WTC11 (cell line): ENCODE measurements at places on chromosomes 16 and 17. TPM values are rescaled to one million over a fixed set of nuclear protein-coding genes. Genes with fewer than 3 reads are reported as not detected.
A peak's percentile ranks its signal among the peaks of the same experiment; 100 is the strongest.

DNA sequence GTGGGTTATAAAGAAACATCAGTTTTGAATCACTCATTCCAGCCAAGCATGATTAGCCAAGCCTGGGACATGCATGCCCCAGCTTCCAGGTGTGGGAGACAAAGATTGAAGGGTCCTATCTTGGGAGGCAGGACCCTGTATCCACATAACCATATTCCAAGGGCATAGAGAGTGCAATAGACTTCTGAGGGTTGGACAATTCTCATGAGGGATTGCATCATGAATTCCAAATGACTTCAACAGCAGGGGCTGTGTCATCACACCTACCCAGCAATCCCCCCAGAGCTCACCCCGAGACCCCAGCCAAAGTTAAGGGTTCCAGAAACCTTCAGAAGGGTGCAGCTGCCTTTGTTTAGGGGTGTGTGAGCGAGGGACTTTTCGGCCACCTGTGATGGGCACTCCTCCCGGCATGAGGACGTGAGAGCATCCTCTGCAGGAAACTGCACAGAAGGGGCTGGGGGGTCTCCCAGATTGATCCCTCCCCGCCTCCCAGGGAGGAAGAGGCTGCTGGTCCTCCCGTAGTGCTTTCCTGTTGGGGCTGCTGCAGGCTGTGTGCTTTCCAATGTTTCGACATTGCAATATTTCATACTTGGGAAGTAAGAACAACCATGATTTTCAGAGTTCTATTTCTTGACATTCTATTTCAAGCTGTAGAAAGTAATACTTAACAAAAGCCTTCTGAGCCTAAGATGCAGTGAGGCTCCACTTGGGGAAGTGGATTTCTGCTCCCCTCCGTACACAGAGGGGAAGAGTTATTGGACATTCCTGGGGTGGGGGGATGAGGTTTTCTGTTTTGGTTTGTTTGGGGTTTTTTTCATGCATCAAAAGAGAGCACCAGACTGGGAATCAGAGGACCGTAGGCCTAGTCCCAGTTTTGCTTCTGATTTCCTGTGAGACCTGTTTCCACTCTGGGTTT lies 13.3 kb upstream of the PITPNM3 start:
- no peaks in the 10 kb centered on the region for H3K27me3 ChIP-seq
- peaks cover 20% of the 10 kb centered on the region for H3K4me1 ChIP-seq
- H3K27ac ChIP-seq = no peak overlapping the region
- H3K36me3 ChIP-seq = no peaks in the 10 kb centered on the region
- H3K4me3 ChIP-seq = no peak overlapping the region

GRCh38 chr16:30031477-30031918 lies 427 bp upstream of the TLCD3B start:
- peak overlapping the region; percentile 79 for H3K4me3 ChIP-seq
- H3K4me1 ChIP-seq = peaks cover 35% of the 10 kb centered on the region
- H3K27ac ChIP-seq = no peak overlapping the region

Gene TEKT5
- 0.60 to 1.1 TPM (median 0.82 TPM) in 3 replicates for total RNA-seq

- H3K36me3 ChIP-seq = peaks cover 40% of the 10 kb centered on the region
- H3K4me1 ChIP-seq = no peaks in the 10 kb centered on the region
- H3K27ac ChIP-seq = no peak overlapping the region
- H3K4me3 ChIP-seq = no peak overlapping the region
- peak; percentile 66 for DNase-seq
These were observed 9.3 kb downstream of the ZACN start for GRCh38 chr17:76088041-76088867.

- H3K27me3 ChIP-seq = no peaks in the 10 kb centered on the region
- peak overlapping the region; percentile 39; the same call in 1 of the 2 replicates for H3K27ac ChIP-seq
- H3K4me1 ChIP-seq = peaks cover 10% of the 10 kb centered on the region
- no peak overlapping the region for H3K4me3 ChIP-seq
- peaks cover 12% of the 10 kb centered on the region for H3K36me3 ChIP-seq
These were observed 13.9 kb downstream of the CNEP1R1 start for GRCh38 chr16:50038756-50039529.

- H3K4me1 ChIP-seq = peaks cover 23% of the 10 kb centered on the region
- no peak for DNase-seq
- no peak overlapping the region for H3K27ac ChIP-seq
- no peaks in the 10 kb centered on the region; the same call in 1 of the 2 replicates for H3K27me3 ChIP-seq
- no peak overlapping the region for H3K4me3 ChIP-seq
- H3K36me3 ChIP-seq = no peaks in the 10 kb centered on the region
These were observed 198.0 kb upstream of the MAF start for GRCh38 chr16:79798416-79799053.

Gene APOH
- total RNA-seq = 0.96 to 1.9 TPM (median 1.2 TPM) in 3 replicates

Gene NTN1
- total RNA-seq = 3.0 to 5.5 TPM (median 3.1 TPM) in 3 replicates

Gene DYNLRB2
- not detected in 3 replicates for total RNA-seq

GRCh38 chr16:11283820-11284248 lies 2.7 kb upstream of the PRM1 start:
- H3K27me3 ChIP-seq = no peaks in the 10 kb centered on the region; the same call in 1 of the 2 replicates
- H3K4me3 ChIP-seq = no peak overlapping the region
- peaks cover 13% of the 10 kb centered on the region for H3K4me1 ChIP-seq
- no peaks in the 10 kb centered on the region for H3K36me3 ChIP-seq
- no peak overlapping the region for H3K27ac ChIP-seq

DNA sequence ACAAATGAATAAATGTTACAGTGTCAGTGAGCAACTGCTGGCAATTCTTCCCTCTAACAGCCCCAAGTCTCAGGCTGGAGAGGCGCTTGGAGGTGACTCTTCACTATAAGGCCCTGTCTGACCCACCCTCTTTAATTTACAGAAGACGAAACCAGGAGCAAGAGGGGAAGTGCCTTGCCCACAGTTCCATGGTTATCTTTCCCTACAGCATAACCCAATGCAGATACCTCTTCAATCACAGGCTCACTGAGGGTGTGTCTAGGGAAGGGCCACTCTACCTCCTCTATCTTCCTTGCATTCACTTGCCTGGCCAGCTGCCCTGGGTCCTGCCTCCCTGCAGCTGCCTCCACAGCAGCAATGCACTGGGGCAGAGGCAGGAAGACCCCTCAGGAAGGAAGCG lies 9.6 kb upstream of the N4BP1 start:
- H3K4me3 ChIP-seq = no peak overlapping the region
- H3K36me3 ChIP-seq = no peaks in the 10 kb centered on the region
- DNase-seq = no peak
- H3K27me3 ChIP-seq = no peaks in the 10 kb centered on the region; the same call in 1 of the 2 replicates
- peaks cover 10% of the 10 kb centered on the region for H3K4me1 ChIP-seq

Gene FOXN1
- not detected in 3 replicates for total RNA-seq

Gene PRSS36
- 0.48 to 1.5 TPM (median 1.3 TPM) in 3 replicates for total RNA-seq

GRCh38 chr17:50853781-50854180 lies 12.4 kb downstream of the TOB1 start:
- no peaks in the 10 kb centered on the region; the same call in 1 of the 2 replicates for H3K27me3 ChIP-seq
- DNase-seq = no peak
- H3K36me3 ChIP-seq = no peaks in the 10 kb centered on the region
- H3K4me3 ChIP-seq = no peak overlapping the region
- peaks cover 11% of the 10 kb centered on the region for H3K4me1 ChIP-seq

Gene GSDMA
- not detected in 3 replicates for total RNA-seq

DNA sequence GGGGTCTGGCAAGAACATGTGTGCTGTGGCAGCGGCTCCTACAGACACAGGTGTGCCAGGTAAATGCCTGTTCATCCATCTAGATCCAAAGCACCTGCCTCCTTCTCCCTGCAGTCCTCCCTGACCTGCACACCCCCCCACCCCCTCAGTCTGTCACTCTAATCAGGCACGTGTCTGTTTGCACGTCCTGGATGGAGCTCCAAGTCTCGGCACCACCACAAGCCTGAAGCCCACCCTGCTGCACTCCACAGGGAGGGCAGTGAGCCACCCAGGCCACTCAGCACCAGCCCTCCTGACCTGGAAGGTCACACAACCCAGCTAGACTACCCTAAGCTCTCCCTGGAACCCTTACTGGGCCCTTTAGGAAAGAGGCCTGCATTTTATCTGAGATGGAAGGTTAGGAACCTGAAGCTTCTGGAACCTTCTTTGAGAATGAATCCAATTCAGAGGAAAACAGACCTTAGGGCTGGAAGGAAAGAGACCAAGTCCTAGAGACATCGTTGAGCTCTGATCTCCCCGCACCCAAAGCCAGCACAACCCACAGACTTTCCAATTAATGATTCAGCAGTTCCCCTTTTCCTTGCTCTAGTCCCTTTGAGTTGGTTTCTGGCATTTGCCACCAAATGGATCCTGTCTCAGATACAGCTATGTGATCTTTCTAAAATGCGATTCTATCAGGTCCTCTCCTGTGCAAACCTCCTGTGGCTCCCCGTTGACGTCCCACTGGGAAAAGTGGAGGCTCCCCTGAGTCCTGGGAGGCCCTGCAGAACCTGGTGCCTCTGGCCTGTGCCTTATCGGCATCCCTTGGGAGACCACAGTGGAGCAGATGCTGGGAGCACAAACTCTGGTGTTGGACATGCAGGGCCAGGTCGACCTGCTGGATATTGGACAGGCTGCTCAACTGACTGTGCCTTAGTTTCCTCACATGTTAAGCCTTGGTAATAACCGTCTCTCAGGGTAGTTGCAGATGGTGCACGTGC lies 67.9 kb downstream of the PRMT7 start:
- H3K27me3 ChIP-seq = no peaks in the 10 kb centered on the region
- no peaks in the 10 kb centered on the region for H3K36me3 ChIP-seq
- H3K27ac ChIP-seq = no peak overlapping the region
- H3K4me1 ChIP-seq = peaks cover 8% of the 10 kb centered on the region
- no peak overlapping the region for H3K4me3 ChIP-seq

- H3K27ac ChIP-seq = peak overlapping the region; percentile 17; the same call in 1 of the 2 replicates
- DNase-seq = no peak
These were observed 17.9 kb downstream of the MYO18A start for GRCh38 chr17:29162082-29162908.

GRCh38 chr17:260031-260791 lies 78.8 kb upstream of the DOC2B start:
- H3K36me3 ChIP-seq = peaks cover 29% of the 10 kb centered on the region
- H3K4me1 ChIP-seq = peaks cover 33% of the 10 kb centered on the region
- peak; percentile 31 for DNase-seq
- peaks cover 29% of the 10 kb centered on the region for H3K27me3 ChIP-seq
- H3K27ac ChIP-seq = peak overlapping the region; percentile 89
- H3K4me3 ChIP-seq = peak overlapping the region; percentile 49

Gene HOXB9
- 0.09 to 0.24 TPM (median 0.09 TPM) in 3 replicates for total RNA-seq

DNA sequence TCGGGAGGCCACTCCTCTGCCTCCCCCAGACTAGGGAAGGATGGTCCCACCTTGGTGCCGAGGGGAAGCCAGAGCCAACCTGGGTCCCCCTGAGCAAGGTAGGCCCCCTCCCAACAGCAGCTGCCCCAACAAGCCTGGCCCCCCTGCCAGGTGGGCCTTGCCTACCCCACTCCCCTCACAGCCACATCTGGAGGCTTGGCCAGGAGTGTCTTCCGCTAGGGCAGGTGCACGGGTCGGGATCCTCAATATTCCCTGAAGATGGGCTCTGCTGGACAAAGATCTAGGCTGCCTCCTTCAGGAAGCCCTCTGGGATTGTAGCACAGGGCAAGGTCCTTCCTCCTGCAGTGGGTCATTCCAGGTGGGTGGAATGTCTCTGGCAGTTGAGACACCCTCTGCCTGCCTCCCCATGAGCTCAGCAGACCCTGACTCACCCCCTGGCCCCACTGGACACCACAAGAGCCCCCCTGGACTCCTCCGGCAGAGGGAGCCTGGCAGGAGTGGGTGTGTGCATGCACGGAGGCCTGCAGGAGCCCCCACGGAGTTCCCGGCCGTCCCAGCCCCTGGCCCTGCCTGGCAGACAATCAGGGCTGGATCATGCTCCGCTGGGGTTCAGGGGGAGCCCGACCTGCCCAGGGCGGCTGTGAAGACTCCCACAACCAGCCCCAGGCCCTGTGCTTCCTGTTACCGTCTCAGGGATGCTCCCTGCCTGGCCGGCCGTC lies 435 bp downstream of the C1QTNF8 start:
- DNase-seq = no peak
- H3K27me3 ChIP-seq = no peaks in the 10 kb centered on the region; the same call in 1 of the 2 replicates
- no peak overlapping the region for H3K27ac ChIP-seq
- H3K4me3 ChIP-seq = no peak overlapping the region
- H3K4me1 ChIP-seq = no peaks in the 10 kb centered on the region

Gene HOXB6
- 0.11 TPM in 1 of 3 replicates, not detected in the others for total RNA-seq

Gene C17orf107
- 8.2 to 8.7 TPM (median 8.7 TPM) in 3 replicates for total RNA-seq

DNA sequence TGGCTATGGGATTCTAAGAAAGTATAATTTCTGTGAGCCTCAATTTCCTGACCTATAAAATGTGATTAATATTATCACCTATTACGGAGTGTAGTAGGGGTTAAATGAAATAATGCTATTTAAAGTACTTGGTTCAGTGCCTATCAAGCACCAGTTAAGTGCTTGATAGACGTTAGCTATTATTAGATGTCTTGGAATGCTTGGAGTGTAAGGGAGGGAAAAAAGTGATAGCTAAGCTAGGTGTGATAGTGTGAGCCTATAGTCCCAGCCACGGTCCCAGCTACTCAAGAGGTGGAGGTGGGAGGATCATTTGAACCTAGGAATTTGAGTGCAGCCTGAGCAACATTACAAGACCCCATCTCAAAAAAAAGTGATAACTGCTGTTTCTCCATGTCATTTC lies 7.5 kb downstream of the ORC6 start:
- H3K36me3 ChIP-seq = peaks cover 56% of the 10 kb centered on the region
- no peaks in the 10 kb centered on the region for H3K27me3 ChIP-seq
- no peak for DNase-seq
- no peak overlapping the region for H3K27ac ChIP-seq

- no peak overlapping the region for H3K4me3 ChIP-seq
- DNase-seq = no peak
- peak overlapping the region; percentile 89 for H3K27ac ChIP-seq
- H3K4me1 ChIP-seq = peaks cover 9% of the 10 kb centered on the region; the same call in 1 of the 2 replicates
- H3K36me3 ChIP-seq = no peaks in the 10 kb centered on the region
These were observed 77.3 kb downstream of the MPRIP start for GRCh38 chr17:17119533-17119932.

GRCh38 chr17:4956493-4957061 lies 5.7 kb downstream of the ENO3 start:
- peaks cover 7% of the 10 kb centered on the region; the same call in 1 of the 2 replicates for H3K36me3 ChIP-seq
- peak; percentile 83 for DNase-seq
- no peak overlapping the region for H3K27ac ChIP-seq

GRCh38 chr17:1491443-1492248 lies 840 bp downstream of the MYO1C start:
- peak overlapping the region; percentile 92 for H3K4me3 ChIP-seq
- no peaks in the 10 kb centered on the region for H3K36me3 ChIP-seq
- peak overlapping the region; percentile 79 for H3K27ac ChIP-seq
- H3K27me3 ChIP-seq = peaks cover 10% of the 10 kb centered on the region

- H3K36me3 ChIP-seq = peaks cover 20% of the 10 kb centered on the region
- no peaks in the 10 kb centered on the region for H3K27me3 ChIP-seq
- H3K4me1 ChIP-seq = peaks cover 41% of the 10 kb centered on the region
- H3K4me3 ChIP-seq = no peak overlapping the region
These were observed 133.4 kb downstream of the OR1D5 start for GRCh38 chr17:2929881-2930533.

GRCh38 chr16:324451-325334 lies 27.8 kb downstream of the AXIN1 start:
- no peaks in the 10 kb centered on the region for H3K36me3 ChIP-seq
- peak overlapping the region; percentile 30; the same call in 1 of the 2 replicates for H3K27ac ChIP-seq
- peaks cover 16% of the 10 kb centered on the region for H3K4me1 ChIP-seq
- peak; percentile 49 for DNase-seq
- H3K4me3 ChIP-seq = no peak overlapping the region

- no peaks in the 10 kb centered on the region for H3K27me3 ChIP-seq
- H3K4me3 ChIP-seq = peak overlapping the region; percentile 88
- no peak for DNase-seq
These were observed 711 bp downstream of the ALYREF start for GRCh38 chr17:81890447-81891302.

Gene CHST5
- total RNA-seq = 0.71 to 0.89 TPM in 2 of 3 replicates, not detected in the other

Gene GPR142
- total RNA-seq = 0.25 to 0.73 TPM in 2 of 3 replicates, not detected in the other

- DNase-seq = no peak
- H3K27ac ChIP-seq = no peak overlapping the region
- H3K27me3 ChIP-seq = no peaks in the 10 kb centered on the region
- H3K4me3 ChIP-seq = no peak overlapping the region
These were observed 15.6 kb downstream of the SDR42E1 start for GRCh38 chr16:81995651-81996050.

Gene CFAP52
- not detected in 3 replicates for total RNA-seq
